Pancreas (tissue), 10 donors: ENCODE measurements at places on chromosomes 2 and 18.

DNA sequence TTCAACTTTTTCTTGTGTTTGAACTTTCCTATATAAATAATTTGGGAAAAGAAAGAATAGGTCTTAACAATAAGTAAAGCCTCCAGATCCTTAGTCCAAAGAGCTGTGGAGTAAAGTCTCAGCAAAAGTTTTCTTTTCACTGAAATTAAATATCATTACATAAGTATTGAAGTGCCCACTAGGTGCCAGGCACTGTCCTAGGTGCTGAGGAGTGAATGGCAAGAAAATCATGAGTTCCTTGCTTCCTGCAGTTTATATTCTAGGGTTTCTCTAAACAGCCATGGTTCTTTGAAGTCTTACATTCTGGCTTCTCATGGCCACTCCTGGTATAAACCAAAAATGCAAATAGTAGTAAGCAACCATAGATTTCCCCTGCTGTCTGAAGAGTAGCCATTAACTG, 59.7 kb downstream of the SPP2 start:
- no peaks in the 10 kb centered on the region for H3K27me3 ChIP-seq
- no peaks in the 10 kb centered on the region for H3K4me1 ChIP-seq

DNA sequence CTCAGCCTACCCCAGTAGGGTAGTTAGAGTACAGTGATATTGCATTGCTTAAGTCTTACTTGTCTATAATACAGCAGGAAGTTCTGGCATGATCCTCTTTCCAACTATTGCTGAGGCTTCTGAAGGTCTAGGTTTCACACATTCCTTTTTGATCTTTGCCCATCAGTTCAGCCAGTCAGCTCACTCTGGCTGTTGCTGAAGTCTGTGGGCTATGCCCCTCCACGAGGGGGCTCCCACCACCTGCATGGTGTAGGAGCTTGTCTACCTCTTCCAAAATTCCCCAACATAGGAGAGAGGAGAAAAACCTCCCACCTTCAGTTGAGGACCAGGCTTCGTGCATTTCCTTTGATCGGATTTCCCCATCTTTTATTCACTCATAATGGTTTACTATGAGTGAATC, 26.3 kb downstream of the PROKR1 start:
- H3K36me3 ChIP-seq = no peaks in the 10 kb centered on the region
- H3K27ac ChIP-seq = no peak overlapping the region
- no peak overlapping the region for H3K4me3 ChIP-seq
- H3K4me1 ChIP-seq = no peaks in the 10 kb centered on the region
- H3K27me3 ChIP-seq = no peaks in the 10 kb centered on the region

- DNase-seq = no peak
- no peak overlapping the region for H3K4me3 ChIP-seq
- no peak overlapping the region for H3K27ac ChIP-seq
- H3K27me3 ChIP-seq = no peaks in the 10 kb centered on the region
These were observed 157.9 kb downstream of the ADCYAP1 start for GRCh38 chr18:1062588-1062987.

DNA sequence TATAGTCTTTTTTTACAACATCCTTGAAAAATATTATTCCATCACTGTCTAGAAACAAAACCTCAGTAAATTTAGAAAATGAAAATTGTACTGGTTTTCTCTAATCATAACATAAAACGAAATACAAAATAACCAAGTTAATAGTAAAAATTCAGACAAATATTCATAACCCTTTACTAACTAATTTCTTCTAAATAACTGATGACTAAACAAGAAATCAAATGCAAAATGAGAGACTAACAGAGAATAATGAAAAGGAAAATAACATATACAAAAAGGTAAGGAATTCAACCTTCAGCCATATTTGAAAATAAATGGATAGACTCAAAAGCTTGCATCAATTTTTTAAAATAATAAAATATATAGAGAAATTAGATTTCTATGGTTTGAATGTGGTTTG, 18.6 kb upstream of the ETAA1 start:
- H3K27me3 ChIP-seq = no peaks in the 10 kb centered on the region
- H3K4me1 ChIP-seq = no peaks in the 10 kb centered on the region
- H3K4me3 ChIP-seq = no peak overlapping the region
- no peaks in the 10 kb centered on the region for H3K36me3 ChIP-seq
- H3K27ac ChIP-seq = no peak overlapping the region

GRCh38 chr2:232761301-232761907, 15.0 kb downstream of the KCNJ13 start:
- no peaks in the 10 kb centered on the region for H3K27me3 ChIP-seq
- H3K36me3 ChIP-seq = peaks cover 4% of the 10 kb centered on the region
- no peak for DNase-seq

DNA sequence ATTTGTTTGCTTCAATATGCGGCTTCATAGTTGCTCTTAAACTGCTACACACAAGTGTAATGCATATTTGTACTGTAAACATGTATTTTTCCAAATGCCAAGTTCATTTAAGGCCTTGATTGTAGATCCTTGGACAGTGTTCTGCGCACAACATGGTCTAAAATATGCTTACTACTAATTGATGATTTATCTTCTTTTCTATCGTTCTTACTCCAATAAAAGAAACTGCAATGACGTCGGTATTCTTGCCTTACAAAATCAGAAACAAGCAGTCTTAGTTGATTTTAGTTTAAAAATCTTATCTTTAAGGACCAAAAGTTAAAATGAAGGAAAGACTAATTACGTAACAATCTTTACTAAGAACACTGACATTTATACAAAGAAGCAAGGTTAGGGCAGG, 224.3 kb upstream of the SMAD7 start:
- no peak for DNase-seq
- H3K4me1 ChIP-seq = peaks cover 30% of the 10 kb centered on the region
- no peaks in the 10 kb centered on the region for H3K27me3 ChIP-seq
- H3K27ac ChIP-seq = no peak overlapping the region
- no peaks in the 10 kb centered on the region for H3K36me3 ChIP-seq

- no peak overlapping the region for H3K27ac ChIP-seq
- H3K27me3 ChIP-seq = no peaks in the 10 kb centered on the region
- no peak for DNase-seq
These were observed 291.8 kb upstream of the TNP1 start for GRCh38 chr2:217151509-217152206.

DNA sequence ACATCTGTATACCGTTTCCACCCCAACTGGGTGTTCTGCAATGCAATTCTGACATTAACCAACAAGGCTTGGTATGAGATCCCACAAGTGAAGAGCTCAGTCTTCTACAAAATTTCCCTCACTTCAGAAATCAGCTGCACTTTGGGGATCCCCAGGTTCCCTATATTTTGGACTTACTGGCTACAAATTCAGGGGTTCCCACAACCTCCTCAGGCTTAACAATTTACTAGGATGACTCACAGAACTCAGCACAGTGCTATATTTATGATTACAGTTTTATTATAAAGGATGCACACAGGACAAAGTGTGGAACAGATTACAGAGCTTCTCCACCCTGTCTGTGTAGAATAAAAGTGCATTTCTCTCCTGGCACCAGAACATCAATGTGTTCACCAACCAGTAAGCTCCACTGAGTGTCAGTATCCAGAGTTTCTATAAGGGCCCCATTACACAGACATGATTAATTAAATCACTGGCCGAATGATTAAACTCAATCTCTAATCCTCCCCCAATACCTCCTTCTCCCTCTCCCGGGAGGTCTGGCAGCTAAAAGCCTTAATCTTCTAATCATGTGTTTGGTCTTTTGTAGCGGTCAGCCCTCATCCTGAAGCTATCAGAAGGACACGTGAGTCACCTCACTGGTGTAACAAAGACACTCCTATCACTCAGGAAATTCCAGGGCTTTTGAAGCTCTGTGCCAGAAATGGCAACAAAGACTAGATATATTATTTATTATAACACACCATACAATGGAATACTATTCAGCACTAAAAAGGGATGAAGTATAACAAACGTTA, 84.6 kb downstream of the SLC66A3 start:
- no peaks in the 10 kb centered on the region for H3K27me3 ChIP-seq
- H3K27ac ChIP-seq = no peak overlapping the region
- DNase-seq = no peak
- H3K4me1 ChIP-seq = no peaks in the 10 kb centered on the region
- no peak overlapping the region for H3K4me3 ChIP-seq
- H3K36me3 ChIP-seq = no peaks in the 10 kb centered on the region

DNA sequence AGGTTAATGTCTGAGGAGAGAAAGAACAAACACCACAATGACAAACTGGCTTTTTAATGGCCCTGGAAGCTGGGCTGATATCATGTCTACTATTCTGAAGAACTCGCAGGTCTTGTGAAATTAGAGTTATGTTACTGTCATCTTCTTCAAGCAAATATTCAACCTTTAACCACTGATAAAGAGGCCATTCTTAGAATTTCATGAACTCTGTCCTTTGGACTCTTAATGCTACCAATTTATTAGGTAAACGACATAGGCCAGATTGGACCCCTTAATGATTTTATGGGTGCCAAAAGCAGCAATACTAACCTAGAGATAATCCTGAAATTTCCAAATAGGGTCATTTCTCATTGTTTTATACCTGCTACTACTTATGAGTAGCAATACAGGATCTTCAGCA, 109.0 kb upstream of the ACVR1C start:
- H3K4me1 ChIP-seq = no peaks in the 10 kb centered on the region
- peaks cover 10% of the 10 kb centered on the region for H3K36me3 ChIP-seq
- no peak overlapping the region for H3K4me3 ChIP-seq
- DNase-seq = no peak
- no peak overlapping the region for H3K27ac ChIP-seq
- no peaks in the 10 kb centered on the region for H3K27me3 ChIP-seq

DNA sequence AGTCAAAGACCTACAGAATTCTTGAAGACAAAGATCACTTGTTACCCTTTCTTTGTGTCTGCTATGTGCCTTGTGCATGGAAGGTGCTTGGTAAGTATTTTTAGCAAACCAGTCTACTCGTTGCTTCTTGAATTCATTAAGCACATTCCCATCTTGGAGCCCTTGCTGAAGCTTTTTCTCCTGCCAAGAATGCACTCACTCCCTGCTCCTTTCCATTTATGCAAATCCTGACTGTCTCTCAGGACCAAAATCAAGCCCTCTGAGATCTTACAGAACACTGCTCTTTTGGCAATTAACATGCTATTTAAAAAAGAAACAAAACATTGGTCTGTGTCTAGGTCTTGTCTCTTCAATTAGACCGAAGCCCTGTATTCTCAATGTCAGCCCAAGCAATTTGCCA, 75.8 kb downstream of the CLHC1 start:
- no peak overlapping the region for H3K27ac ChIP-seq
- H3K4me3 ChIP-seq = no peak overlapping the region
- peaks cover 63% of the 10 kb centered on the region for H3K4me1 ChIP-seq
- no peaks in the 10 kb centered on the region for H3K27me3 ChIP-seq

GRCh38 chr2:200845669-200846325, 18.7 kb downstream of the CLK1 start:
- H3K4me1 ChIP-seq = no peaks in the 10 kb centered on the region
- H3K27me3 ChIP-seq = no peaks in the 10 kb centered on the region
- H3K27ac ChIP-seq = no peak overlapping the region
- H3K36me3 ChIP-seq = no peaks in the 10 kb centered on the region

DNA sequence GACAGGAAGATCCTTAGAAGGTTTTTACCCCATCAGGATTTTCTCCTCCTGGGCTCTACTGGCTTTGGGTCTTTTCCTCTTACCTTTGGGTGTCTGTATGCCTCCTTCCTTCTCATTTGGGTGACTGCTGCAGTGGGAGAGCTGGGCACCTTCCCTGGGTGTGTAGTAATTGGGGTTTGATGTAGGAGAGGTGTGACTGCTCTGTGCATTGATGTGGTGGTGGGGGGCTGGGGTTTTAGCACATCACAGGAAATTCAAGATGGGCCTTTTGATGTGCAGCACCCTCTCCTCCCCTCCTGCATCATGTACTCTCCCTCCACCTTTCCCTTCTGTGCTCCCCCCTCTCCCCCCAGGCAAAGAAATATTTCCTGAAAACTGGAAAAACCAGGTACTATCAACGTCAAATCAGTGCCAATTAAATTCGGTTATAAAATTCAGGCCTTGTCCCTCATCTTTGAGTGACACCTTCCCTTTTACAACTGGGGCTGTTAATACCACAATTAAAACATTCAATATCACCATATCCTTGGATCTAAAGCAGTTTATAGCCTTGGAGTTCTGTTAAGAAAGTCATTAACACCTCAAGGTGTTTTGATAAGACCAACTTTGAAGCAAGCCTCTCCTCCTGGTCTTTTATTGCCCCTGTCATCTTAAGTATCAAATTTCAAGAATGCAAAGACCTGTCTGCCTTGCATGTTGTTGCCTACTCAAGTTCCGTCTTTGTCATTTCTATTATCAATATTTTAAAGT, 23.3 kb downstream of the EDAR start:
- H3K4me3 ChIP-seq = no peak overlapping the region
- no peaks in the 10 kb centered on the region for H3K4me1 ChIP-seq
- H3K36me3 ChIP-seq = no peaks in the 10 kb centered on the region
- no peak overlapping the region for H3K27ac ChIP-seq

DNA sequence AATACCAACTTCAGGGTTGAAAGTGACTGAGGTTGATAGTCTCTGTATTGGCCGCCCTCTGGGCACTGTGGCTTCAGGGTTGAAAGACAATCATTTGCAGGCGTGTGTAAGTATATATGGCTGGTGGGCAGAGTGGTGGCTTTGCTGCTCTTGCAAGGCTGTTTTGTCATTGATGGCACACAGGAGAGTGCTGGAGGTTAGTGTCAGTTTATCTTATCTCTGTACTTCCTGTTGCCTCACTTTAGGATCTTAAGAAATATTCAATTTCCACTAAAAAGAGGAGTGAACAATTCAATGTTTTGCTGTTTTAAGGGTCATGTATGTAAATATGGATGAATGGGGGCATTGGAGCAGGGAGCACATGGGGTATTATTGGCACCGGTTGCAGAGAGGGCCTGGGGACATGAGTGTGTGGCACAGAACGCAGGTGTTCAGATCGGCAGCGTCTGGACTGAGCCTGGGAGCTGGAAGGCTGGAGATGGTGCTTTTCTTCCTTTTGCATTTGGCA, 51.5 kb downstream of the NCK2 start:
- H3K27ac ChIP-seq = no peak overlapping the region
- no peaks in the 10 kb centered on the region for H3K36me3 ChIP-seq
- H3K4me3 ChIP-seq = no peak overlapping the region
- no peaks in the 10 kb centered on the region for H3K27me3 ChIP-seq
- peaks cover 7% of the 10 kb centered on the region for H3K4me1 ChIP-seq

DNA sequence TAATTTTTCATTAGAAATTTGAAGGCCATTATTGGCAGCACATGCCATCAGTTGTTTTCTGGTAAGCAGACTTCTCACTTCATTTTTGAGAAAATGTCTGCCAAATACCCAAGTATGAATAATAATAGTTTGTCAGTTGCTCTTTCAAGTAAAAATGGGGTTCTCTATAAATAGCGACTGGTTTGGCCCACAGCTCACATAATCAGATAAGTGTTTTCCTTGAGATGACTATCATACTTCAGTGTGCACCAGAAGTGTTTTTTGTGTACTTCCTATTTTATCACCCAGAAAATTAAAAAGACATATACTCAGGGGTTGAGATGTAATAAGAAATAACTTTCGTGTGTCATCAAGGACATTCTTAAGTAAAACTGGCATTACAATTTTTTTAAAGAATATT, 147.1 kb downstream of the PHLPP1 start:
- no peaks in the 10 kb centered on the region for H3K36me3 ChIP-seq
- H3K27me3 ChIP-seq = no peaks in the 10 kb centered on the region
- H3K4me1 ChIP-seq = no peaks in the 10 kb centered on the region
- no peak overlapping the region for H3K27ac ChIP-seq
- no peak overlapping the region for H3K4me3 ChIP-seq
- DNase-seq = no peak
